ENCODE measurements at places on chromosomes 2 and 18.

- no peak for DNase-seq
Measured at GRCh38 chr2:203359450-203359849, 31.3 kb downstream of the ABI2 start.

GRCh38 chr2:144514616-144515091 lies 5.3 kb downstream of the ZEB2 start:
- DNase-seq, result no peak

DNA sequence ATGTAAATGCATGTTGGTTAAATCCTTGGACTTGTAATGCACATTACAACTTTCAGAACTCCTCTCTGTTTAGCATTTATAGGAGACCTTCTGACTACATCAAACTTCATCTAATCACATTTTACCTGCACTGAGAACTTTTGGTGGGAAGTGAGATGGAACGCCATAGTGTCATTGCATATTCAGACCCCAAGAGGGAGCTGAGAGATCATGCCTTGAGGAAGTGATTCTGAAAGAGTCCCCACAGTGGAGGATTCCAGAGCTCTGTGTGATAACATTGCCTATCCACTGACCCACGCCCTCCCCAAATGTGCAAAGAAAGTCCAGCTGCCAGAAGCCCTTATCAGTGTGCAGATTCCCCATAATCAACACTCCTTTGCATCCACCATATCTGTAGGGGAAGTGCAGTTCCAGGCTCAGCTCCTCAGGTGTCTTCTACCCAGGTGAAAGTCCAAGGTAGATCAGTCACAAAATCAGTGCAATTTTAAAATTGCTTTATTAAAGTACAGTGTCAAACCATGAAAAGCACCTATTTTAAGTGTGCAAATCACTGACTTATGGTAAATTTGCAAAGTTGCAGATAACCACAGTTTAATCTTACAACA lies 212.4 kb downstream of the RPIA start:
- DNase-seq, result peak; percentile 51

GRCh38 chr2:79219383-79219988 lies 59.9 kb upstream of the REG3A start:
- DNase-seq, result peak; percentile 40

GRCh38 chr2:102510791-102511575 lies 38.0 kb downstream of the SLC9A4 start:
- no peak for DNase-seq

Measured in MCF 10A (cell line).